CD4-positive, alpha-beta T cell treated with Interferon alpha-2 for 1 hour (primary cell): ENCODE measurements at places on chromosomes 5 and 9.

DNA sequence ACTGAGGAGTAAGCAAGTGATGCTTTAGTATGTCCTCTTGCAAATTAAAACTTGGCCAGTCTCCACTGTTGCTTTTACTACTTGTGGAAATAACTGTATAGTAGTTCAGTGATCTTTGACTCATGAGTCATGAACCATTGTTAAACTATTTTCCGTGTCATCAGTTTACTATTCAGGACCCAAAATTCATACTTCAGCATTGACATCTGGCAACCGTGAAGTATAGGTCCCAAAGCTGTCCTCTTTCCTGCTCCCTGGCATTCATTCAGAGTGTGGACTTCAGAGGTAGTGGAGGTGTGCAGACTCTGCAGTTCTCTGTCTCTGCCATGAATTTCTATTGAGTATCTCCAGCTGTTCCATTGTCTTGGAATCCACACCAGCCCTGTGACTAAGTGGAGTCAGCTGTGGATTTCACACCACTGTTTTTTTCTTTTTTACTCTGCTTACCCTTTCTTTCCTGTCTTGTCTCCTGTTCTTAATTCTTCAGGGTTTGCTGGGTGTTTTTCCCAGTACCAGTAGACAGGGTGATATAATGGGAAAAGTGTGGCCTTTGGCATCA, 7.5 kb downstream of the TDRD7 start:
- no peak for DNase-seq

DNA sequence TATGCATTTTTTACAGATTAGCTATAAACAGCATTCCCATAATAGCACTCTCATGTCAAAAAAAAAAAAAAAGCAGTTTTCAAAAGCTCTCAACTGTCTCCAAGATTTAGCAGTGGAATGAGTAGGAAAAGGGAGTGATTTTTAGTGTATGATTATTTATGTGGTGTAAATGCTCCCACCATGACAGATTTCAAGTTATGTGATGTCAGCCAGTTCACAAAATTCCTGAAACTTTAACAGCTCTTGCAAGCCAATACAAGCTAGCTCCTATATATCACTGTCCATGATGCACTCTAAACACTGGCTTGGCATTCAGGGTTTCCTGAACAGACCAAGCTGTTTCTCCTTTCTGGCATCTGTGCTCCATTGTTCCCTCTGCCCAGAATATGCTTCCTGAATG, 7.9 kb upstream of the ANKDD1B start:
- DNase-seq = no peak

GRCh38 chr9:114134827-114135396, 20.4 kb upstream of the COL27A1 start:
- DNase-seq = no peak

- no peak for DNase-seq
Observed at GRCh38 chr9:36939655-36940499, 94.2 kb downstream of the PAX5 start.

DNA sequence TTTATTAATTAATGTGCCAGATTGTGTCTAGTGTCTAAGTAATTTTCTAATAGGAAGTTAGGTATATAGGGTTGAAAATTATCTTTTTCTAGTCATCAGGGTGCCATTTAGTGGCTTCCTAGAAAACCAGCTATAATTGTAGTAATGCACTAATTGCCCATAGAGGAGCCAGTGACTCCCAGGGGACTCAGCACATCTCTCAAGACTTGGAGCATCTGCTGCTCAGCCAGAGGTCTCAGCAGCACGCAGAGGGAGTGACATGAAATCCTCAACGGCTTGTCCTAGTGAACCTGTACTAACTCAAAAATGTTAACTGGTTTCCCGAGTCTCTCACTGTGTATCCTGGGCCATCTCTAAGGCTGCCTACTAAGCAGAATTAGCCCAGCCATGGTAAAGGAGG, 78.2 kb upstream of the MAN2A1 start:
- DNase-seq = no peak

DNA sequence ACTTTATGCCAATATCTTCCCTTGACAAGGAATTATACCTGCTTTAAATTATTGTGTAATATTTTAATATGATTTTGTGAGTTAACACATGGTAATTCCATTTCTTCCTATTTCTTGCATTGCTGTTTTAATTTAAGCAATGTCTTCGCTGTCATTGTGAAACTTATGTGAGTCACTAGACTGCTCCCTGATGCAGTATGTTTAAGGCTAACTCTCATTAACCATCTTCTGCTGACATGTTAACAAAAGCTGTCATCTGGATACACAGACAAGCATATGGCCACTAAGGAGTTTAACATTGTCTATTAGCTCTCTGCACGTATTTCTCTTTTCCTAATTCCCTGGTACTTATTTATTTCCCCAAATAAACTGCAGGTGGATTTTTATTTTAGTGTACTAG, 980.8 kb upstream of the CTNND2 start:
- DNase-seq = no peak

DNA sequence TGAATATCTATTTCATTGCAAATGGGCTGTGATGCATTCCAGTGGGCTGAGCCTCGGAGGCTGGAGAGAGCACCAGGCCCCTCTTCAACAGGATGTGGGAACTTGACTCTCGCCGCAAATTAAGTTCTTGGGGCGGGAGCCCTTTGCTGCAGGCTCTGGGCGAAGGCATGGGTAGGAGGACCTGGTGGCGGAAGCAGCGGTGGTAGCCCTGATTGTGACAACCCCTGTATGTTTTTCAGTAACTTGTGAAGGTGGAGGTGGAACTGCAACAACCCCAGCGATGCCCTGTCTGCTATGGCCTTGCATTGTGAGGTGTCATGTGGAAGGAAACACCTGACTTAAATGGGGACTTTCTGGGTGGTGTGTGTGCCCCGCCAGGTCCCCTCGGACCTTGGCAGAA, 9.4 kb downstream of the FYB1 start:
- DNase-seq = peak; percentile 68

DNA sequence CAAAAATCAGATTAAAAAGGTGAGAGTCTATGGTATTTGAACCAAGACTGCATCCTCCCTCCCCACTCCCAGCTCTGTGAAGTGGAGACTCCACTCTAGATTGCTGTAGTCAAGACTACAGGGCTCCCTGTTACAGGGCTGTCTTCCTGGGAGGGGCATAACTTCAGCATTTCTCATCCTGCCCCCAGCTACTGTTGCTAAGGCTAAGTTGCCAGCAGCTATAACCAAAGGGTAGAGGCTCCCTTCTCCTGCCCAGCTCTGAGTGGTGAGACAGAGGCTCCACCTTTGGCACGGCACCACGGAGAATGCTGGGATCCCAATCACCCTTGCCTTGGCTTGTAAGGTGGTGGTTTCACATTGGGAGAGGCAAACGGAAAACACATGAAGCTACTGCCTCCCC, 39.2 kb upstream of the GCNT4 start:
- no peak for DNase-seq

- no peak for DNase-seq
Observed at GRCh38 chr5:124952079-124952478, 205.6 kb upstream of the ZNF608 start.

GRCh38 chr5:51810592-51810991, 427.3 kb downstream of the ISL1 start:
- no peak for DNase-seq

DNA sequence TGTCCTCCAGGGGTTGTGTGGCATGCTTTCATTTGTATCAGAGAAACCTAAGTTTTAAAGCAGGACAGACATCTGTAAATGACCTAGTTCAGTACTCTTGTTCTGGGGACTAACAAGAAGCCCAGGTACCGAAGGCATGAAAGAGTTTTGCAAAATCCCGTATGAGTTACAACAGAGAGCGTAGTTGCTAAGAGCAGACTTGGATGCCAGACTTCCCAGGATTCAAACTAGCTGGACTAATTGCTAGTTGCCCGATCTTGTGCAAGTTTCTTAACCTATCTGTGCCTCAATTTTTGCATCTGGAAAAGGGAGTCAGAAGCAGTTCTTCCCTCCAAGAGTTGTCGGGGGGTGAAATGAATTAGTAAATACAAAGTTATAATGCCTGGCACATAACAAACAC, 20.9 kb downstream of the FBXL7 start:
- DNase-seq = no peak

GRCh38 chr9:16318516-16319060, 551.9 kb downstream of the BNC2 start:
- DNase-seq = no peak

- no peak for DNase-seq
Observed at GRCh38 chr5:176545737-176546509, 3.2 kb upstream of the CDHR2 start.

GRCh38 chr9:14262827-14263226, 51.1 kb downstream of the NFIB start:
- no peak for DNase-seq

DNA sequence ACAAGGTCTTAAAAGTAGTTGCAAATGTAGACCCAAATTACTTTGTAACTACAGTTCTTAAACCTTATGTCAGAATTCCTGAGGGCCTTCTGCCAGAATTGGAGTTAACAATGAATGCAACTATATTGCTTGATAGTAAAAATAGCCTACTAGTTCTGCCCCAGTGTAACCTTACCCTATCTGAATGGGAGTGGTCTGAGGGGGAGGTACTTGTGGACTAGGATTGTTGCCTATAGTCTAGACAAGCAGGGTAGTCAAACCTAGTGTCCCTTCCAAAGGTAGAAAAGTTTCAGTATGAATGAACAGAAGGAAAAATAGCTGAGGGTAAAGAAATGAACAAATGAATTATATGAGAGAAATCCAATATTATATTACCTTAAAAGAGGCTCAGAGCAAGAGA, 242.2 kb downstream of the PJA2 start:
- DNase-seq = no peak

DNA sequence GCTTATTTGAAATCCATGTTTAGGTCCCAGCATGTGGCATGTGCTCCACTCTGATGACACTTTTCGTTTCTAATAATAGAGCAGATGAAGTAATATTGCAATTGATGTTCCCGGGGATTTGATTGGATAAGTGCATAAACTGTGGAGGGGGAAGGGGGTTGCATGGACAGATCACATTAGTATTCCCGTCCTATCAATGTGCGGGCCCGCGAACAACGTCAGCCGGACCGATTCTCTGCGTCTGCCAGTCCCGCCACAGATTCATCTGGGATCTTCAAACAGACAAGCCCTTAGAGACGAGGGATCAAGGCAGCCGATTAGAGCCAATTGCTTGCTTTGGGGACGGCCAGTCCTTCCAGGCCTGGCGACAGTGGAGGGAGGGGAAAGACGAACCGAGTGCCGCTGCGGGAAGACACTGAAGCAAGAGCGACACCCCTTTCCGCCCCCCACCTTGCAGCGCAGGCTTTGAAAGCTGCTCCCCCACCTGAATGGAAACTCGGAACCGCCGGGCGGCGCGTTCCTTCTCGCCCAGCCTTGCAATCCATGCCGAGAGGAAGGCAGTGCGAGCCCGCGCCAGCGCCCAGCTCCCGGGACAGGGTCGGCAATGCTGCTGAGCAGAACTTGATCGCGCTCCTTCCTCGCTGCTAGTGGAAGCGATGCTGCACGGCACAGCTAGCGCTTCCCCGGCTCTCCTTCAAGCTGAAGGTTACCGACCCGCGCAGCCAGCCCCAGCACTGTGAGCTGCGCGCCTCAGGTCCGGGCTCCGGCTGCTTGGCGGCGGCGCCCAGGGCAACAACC, at the start of gene RGS7BP:
Gene RGS7BP (plus strand): TSS at position 247 of the 798 bp plus-strand sequence. CDS start 610 bp downstream, outside the sequence.
- DNase-seq = no peak

DNA sequence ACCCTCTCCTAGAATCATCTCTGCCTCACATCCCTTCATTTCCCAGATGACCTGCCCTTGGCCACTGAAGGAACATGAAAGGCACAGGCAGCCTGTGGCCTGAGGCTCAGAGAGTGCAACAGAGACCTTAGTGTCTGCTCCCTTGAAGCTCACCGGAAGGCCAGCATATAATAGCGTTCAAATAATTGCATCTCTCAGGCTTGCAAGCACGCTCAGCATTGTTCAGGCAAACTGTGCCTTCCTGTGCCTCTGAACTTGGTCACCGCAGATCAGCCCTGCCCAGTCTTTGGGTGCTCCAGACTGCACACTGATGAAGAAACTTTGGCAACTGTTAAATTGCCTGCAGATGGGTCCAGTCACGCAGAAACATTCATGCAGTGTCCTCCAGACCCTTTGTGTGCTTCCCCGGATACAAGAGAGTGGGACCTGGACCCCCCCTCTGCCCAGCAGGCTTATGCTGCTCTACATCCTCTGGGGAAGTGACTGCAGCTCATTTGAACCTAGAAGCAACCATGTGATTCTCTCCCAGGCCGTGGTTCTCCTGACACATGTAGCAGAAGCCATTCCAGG, 216.0 kb upstream of the ANKRD55 start:
- no peak for DNase-seq

GRCh38 chr5:127950707-127951391, 132.7 kb upstream of the SLC12A2 start:
- no peak for DNase-seq

GRCh38 chr5:141121985-141122384, 367 bp downstream of the PCDHB4 start:
- DNase-seq = no peak

DNA sequence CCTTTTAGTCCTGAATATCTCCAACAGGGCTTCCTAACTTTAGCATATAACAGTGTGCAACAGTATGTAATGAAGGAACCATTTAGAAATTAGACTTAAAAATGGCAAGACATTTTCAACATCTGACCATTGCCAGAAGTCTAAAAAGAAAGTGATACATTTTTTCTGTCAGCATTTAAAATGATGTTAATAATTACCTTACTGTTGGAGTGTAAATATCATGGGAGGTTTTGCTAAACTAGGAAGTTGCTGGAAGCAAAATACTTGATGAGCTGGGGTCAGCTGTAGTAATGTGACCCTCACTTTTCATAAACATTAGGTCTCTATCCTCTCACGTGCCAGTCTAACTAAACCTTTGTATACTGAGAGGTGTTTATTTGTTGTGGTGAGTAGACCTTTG, 68.8 kb downstream of the NTRK2 start:
- no peak for DNase-seq

DNA sequence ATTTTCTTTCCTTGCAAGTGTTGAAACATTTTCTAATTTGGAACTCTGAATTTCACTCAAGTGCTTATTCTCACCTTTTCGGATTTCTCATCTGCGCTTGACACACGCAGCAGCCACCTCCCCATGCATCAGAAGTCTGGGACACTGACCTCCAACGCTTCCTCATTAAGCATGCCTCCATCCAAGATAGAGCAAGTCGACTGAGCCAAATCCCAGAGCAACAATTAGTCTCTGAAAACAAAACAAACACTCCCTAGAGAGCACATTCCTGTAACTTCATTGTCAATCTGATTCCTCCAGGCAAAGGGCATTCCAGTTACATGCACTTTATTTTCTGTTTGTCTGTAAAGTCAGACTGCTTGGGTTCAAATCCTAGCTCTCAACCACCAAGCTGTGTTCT, 5.7 kb downstream of the CD180 start:
- DNase-seq = no peak

DNA sequence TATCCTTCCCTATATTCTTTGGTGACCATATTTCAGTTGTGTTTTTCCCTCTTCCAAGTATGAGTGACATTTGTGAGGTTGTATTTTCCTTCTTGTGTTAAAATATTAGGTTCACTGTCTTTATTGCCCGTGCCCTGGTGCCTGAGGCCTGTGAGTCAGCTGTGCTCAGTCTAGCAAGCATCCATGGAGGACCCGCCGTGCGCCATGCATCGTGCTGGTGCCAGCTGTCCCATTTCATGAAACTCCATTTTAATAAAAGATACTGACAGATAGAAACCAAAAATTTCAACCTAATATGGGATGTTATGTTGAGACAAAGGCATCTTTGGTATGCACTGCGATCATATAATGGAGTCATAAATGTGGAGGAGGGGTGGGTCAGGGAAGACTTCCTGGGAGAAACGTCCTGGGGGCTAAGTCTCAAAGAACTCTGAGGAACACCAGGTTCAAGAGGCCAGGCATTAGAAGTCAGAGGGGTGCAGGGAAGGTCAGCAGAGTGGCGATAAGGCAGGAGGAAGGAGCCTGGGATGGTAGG, 34.0 kb upstream of the FGF1 start:
- no peak for DNase-seq

- no peak for DNase-seq
Observed at GRCh38 chr5:91464886-91465646, 81.9 kb upstream of the ARRDC3 start.
